ENCODE measurements at places on chromosomes 2 and 18.

DNA sequence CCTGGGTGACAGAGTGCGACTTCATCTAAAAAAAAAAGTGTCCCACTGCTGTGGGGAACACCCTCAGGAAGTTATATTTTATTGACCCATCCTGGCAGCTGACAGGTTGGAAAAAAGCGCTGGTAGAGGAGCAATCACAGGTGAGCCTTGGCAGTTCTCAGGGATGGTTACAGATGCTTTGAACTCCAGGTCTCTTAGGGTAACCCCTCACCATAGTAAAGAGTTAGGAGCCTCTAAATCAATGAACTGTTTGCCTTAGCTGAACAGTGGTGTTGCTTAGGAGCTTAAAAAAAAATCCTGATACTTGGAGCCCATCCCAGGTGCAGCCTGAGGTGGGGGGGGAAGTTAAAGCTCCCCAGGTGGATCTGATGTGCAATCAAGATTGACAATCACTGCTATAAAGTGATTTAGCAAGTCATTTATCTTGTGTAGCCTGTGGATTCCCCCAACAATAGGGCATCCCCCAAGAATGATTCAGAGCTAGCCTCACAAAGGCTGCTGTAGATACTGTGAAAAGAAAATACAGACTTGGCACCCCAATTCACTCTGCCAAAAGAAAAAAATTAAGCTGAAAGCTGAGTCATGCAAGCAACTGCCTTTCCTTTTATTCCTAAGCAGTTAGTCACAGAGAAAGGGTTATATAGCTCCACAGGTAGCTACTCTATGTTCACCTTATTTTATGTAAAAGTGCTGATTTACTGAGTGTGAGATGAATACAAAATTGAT is 14.8 kb downstream of the SLC16A14 start:
- DNase-seq: no peak

- no peak for DNase-seq
Measured at GRCh38 chr18:44791520-44791919, 110.8 kb downstream of the SETBP1 start.

DNA sequence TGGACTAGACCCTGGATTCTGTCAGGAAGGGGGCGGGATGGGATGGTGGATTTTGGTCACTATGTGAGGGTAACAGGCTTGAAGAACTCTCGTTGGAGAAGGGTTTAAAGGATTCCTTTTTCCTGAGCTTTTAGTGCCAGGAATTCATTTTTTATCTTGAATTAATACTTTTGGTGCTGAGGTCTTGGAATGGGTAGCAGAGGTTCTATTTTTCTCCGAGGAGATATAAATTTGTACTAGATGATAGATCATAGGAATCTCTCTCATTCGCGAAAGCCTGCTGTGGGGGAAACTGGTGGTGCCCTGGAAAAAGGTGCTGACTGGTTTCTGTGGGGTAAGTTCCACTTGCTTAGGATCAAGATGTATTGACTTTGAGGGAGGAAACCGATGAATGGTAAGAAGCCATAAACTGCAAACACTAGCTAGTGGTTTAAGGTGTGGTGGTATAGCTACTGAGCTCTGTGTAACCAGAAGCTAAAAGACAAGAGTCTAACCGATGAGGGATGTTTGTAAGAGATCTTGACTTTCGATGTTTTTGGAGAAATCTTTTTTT is 706 bp downstream of the AGPS start:
- DNase-seq: no peak

- no peak for DNase-seq
Measured at GRCh38 chr18:48347756-48348326, 61.3 kb downstream of the ZBTB7C start.

- no peak for DNase-seq
Measured at GRCh38 chr18:61397222-61397621, 64.0 kb downstream of the CDH20 start.

- DNase-seq: no peak
Measured at GRCh38 chr2:199903111-199903510, 8.0 kb upstream of the C2orf69 start.

DNA sequence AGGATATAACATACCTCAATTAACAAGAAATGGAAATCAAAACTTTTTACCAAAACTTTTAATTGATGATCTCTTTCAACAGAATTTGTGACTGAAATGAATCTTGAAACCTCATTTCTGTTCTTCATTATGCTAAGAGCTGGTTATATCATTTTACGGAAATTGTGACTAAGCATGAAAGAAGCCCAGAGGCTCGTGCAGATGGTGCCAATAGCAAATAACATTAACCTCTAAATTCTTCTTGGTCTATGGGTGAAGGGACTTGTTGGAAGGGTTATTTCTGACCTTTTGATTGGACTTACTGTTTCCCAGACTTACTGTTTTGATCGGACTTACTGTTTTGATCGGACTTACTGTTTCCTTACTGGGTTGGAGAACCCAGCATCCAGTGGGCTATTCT is 435.6 kb downstream of the TDRD15 start:
- no peak for DNase-seq

DNA sequence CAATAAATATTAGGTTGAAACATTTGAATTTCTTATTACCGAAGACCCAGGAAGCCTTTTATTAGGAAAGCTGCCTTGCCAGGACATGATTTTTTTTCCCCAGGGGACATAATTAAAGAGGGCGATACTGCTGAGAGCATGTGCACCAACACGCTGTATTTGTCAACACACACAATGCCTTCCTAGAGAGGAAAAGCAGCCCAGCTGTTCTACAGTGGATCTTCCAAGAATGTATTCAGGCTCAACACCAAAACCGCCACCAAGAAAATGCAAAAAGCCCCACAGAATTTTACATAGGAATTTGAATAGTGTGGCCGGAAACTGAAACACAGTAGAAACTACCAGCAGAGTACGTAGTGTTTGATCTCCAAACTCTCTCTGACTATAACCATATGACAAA is 320.4 kb downstream of the DLGAP1 start:
- DNase-seq: no peak

DNA sequence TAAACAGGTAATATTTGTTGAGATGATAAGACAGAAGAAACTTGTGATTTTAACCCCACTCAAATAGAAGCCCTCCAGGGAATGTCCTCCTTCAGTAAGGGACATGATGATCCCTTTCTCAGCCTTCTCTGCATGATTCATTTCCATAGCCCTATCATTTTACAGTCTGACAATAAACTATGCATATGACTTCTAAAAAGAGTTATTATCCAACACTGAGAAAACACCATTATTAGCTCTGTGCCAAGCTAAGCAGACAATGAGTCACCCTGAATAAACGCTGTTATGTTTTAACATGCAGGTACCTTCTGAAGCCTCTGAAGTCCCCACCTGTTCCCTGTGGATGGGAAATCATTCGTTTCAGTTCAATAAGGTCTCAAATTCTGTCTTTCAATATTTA is 54.7 kb downstream of the DTNB start:
- no peak for DNase-seq

GRCh38 chr2:158034198-158034866 is 67.3 kb upstream of the UPP2 start:
- DNase-seq: no peak

DNA sequence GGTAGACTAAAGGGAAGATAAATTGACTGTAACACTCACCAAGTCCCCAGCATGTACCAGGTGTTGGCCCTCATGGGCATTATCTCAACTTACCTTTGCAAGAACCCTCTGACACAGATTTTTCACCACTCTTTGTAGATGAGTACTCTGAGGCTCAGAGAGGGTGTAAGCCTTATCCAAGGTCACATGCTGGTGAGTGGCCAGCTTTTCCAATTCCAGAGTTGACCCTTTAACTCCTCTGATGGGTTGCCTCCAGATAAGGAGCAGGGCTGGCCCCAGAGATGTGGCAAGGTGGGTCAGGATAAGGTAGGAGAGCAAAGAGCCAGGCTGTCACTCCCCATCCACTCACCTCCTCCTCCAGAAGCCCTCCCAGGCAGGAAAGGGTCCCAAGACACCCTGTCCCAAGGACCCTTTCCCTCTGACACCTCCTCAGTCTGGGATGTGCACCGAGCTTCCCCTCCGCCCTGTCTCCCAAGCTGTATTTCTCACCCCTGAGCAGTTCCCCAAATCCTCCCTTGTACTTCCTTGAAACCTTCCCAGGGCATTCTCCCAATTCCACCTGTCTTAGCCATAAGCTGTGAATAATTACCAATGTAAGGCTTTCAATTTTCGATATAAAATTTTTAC is 165.9 kb downstream of the ZFP36L2 start:
- no peak for DNase-seq

- no peak for DNase-seq
Measured at GRCh38 chr2:236899146-236899545, 186.5 kb upstream of the COPS8 start.

DNA sequence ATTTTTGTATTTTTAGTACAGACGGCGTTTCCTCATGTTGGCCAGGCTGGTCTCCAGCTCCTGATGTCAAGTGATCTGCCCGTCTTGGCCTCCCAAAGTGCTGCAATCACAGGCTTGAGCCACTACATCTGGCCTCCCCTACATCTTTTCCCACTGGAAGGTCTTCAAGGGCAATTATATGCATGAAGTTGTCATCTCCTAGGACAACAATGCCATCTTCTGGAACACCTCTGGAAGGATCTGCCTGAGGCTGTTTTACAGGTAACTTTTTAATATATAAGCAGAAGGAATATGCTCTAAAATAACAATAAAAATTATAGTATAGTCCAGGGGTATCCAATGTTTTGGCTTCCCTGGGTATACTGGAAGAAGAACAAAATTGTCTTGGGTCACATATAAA is 321.4 kb downstream of the AFF3 start:
- no peak for DNase-seq

DNA sequence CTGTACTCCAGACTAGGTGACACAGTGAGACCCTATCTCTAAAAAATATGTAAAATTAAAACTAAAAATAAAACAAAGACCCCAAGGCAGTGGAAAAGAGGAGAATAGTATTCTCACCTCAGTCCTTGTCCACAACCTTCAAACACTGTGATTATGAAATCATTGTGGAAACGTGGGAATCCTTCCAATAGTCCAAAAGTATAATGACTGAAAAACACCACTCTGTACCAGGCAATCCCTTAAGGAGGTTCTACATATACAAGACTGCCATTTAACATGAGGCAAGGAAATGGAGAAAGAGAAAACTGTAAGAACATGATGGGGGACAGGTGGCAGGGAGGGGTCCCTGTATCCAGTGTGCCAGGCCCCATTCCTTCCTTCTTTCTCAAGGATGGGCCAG is 66.1 kb downstream of the ACVR1 start:
- no peak for DNase-seq

DNA sequence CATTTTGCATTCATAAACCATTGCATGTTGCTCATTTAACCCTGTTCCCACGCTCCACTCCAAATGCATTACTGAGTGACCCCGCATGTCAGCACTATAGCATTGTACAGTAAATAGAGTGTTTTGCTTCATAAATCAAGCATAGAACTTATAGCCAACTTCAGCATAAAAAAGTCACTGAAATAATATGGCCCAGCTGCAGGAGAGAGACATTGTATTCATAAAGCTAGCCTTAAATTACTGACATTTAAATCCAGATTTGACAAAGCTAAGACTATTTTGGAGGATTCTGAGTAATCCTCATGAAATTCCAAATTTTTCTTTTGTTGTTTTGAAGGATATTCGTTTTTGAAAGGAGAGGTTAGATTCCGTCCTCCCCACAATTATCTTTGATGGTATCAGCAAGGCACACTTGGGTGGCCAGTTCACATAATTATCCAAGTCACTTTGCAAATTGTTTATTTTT is 320.9 kb upstream of the TCF4 start:
- no peak for DNase-seq

- no peak for DNase-seq
Measured at GRCh38 chr2:157874997-157875640, 1.0 kb downstream of the ACVR1 start.
